ENCODE measurements at places on chromosomes 6 and 20. TPM values are rescaled to one million over a fixed set of nuclear protein-coding genes. Genes with fewer than 3 reads are reported as not detected.

DNA sequence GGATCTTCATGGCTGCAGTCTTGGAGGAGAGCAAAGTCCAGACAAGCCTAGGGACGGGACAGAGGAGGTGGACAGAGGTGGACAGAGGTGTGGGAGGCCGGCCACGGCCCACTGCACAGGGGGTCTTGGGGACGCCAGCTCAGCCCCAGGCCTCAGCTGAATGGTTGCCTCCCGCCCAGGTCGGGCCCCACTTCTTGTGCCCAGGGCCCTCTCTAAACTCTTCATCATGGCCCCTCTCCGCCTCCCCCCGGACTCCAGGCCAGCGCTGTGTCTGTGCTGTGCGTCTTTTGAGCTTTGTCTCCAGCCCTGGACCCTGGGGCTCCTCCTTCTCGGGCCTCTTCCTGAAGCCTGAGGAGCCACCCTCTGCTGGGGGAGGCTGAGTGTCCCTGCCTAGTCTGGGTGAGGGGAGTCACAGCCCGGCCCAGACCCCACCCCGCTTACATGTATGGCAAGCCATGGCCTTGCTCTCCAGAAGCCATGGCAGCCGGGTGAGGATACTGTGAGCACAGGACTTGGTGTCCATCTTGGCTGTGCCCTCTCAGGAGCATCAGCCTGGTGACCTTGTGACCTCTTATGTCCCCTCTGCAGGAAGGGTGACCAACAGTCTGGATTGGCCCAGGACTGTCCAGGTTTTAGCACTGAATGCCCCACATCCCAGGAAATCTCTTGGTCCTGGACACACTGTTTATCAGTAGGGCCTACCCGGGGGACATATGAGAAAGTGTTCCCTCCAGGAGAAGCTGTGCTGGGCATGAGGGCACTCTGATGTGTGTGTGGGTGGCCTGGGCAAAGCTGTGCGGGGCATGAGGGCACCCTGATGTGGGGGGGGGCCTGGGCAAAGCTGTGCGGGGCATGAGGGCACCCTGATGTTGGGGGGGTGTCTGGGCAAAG, 9.4 kb upstream of the NPBWR2 start:
- DNase-seq = no peak

GRCh38 chr6:12814015-12814414, 97.4 kb downstream of the PHACTR1 start:
- DNase-seq = no peak

DNA sequence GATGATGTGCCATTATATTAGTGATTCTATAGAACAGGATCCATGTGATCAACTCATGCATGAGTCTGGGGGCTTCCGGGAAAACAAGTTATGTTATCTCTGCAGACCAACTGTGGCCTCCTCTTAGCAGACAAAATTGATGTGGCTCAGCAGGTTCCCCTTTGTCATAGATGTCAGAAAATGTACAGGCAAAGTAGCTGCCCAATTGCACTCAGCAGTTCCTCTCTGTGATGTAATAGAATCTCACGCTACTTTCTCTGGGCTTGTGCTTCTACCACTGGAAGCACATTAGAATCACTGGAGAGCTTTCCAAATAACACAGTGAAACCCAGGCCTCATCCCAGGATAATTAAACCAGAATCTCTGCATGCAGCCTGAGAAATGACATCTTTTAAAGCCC, 253.1 kb downstream of the SLC24A3 start:
- DNase-seq = no peak

DNA sequence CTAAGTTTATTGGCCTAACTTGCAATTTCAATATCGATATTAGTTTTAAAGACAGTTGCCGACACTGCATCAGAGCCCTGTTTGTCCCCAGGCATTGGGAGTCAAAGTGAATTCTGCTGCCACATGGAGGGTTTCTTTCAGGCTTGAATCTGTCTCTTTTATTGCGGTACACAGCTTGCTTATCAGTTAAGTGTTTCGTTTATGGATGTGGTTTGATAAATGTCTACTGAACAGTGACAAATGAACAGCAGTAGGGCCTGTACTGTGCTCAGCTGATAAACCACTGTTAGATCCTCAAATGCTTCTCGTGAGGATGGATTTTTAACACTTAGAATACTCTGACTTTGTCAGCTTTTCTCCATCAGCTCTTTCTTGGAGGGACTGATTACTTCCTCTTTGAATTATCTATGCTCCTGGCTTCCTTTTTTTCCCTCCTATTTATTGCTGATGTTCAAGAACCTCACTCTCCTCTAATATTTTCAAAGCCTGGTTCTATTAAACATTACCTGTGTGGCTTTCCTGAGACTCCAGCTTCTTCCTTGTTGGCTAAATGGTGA, 240.8 kb downstream of the PLCB1 start:
- DNase-seq = no peak

DNA sequence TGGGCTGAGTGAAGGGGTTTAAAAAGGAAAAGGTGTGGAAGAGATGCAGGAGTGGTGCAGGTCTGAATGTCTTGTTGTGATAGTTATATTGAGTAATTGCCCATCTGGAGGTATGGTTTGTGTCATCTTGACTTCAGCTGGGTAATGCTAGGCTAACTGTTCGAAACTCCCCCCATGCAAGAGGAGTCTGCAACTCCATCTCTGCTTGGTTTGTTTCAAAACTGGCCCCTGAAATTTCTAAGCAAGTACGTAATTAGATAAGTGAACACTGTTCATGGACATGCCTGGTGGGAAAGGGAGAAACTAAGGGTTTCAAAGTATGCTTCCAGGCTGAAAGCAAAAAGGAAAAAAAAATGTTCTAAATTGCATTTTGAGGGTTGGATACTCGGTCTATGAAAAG, 17.1 kb downstream of the TTK start:
- DNase-seq = no peak

DNA sequence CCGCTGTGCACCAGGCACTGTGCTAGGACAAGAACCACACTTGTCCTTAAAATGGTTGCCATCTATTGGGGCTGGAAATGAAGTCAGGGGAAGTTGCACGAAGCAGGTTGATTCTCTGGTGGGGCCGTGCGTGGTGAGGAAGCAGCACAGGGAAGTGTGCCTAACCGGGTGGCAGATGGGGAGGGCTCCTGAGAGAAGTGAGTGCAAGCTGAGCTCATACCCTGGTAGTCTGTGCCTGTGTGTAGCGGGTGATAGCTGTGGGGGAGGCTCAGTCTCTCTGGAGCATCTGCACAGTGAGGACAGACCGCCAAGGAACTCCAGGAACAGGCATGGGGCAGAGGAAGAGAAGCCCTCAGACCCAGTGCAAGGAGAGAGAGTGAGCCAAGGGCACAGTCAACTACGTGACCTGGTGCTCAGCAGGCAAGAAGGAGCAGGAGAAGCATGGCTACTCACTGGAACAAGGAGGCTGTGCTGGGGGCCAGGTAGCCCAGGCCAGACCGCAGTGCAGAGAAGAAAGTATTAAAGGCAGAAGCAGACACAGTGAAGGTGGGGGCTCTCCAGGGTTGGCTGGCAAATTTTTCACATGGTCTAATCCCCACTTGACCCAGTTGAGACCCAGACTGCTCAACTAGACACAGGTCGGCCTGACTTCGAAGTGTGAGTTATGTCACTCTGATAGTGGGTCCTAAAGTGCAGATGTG, 155.0 kb downstream of the CDH26 start:
- DNase-seq = no peak

OR12D2 gene
- total RNA-seq = not detected

RNF39 gene
- not detected for total RNA-seq

All from frontal cortex (tissue), 4 donors.